Renal pelvis (tissue), 12 donors: ENCODE measurements at places on chromosomes 2 and 18.

DNA sequence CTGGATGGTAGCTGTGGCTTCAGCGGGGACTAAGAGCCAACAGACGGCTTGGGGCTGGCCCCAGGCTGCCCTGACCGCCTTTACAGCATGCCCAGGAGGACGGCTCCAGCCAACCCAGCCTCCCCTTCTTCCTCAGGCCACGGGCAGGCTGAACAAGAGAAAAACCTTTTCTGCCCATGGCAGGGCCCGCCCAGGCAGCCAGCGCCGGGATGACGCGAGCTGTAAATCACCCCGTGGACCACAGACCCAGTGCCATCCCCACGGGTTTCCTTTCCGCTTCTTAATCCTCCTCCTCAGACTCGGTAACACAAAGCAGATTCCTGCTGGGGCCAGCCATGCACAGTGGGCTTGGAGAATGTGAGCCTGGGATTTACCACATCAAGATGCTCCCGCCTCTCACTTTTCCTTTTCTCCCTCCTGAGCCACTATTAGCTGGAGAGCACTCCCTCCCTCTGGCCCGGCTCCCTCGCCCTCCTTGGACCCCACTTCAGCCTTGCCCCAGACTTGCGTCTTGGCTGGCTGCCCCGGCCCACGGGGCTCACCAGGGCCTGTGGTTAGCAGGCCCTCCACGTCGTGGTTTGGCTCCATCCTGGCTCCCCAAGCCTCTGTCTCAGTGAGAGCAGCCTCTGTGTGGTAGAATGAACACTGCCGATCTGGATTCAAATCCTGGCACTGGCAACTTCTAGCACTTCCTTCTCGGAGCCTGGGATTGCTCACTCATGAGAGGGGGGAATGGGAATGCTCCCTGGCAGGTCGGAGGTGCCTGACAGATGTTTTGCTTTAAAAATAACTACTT, 31.4 kb downstream of the ATOH8 start:
- no peak for DNase-seq

- DNase-seq: no peak
Measured at GRCh38 chr2:105836840-105837692, 92.4 kb downstream of the NCK2 start.

- no peak for DNase-seq
Measured at GRCh38 chr2:17729880-17730279, 23.7 kb downstream of the SMC6 start.

- no peak for DNase-seq
Measured at GRCh38 chr2:70751881-70752280, 16.1 kb downstream of the ADD2 start.

- no peak for DNase-seq
Measured at GRCh38 chr2:47179388-47179787, 24.3 kb upstream of the STPG4 start.

GRCh38 chr18:64852281-64852680, 703.4 kb upstream of the LINC00305 start:
- no peak for DNase-seq

- no peak for DNase-seq
Measured at GRCh38 chr2:233107011-233107410, 46.9 kb downstream of the INPP5D start.
